ENCODE measurements at places on chromosomes 3 and 15.

GRCh38 chr3:39267631-39268548, 11.9 kb downstream of the CX3CR1 start:
- no peak for DNase-seq

DNA sequence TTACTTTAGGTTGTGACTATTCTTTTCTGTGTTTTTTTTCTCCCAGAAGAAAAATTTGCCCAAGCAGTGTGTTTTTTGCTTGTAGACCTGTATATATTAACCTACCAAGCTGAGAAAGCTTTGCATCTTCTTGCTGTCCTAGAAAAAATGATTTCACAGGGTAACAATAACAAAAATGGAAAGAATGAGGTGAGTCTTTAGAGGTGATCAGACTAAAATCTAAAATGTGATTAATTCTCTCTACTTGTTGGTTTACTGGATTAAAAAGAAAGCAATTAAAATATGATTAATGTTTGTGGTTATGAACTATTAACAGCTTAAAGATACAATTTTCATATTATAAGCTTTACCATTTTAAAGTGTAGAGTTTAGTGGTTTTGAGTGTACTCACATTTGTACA, 28.2 kb downstream of the CNOT10 start:
- no peak for DNase-seq

GRCh38 chr3:67118635-67119034, 120.5 kb downstream of the KBTBD8 start:
- no peak for DNase-seq

- no peak for DNase-seq
Observed at GRCh38 chr3:175885231-175885766, 1026.2 kb downstream of the NAALADL2 start.

DNA sequence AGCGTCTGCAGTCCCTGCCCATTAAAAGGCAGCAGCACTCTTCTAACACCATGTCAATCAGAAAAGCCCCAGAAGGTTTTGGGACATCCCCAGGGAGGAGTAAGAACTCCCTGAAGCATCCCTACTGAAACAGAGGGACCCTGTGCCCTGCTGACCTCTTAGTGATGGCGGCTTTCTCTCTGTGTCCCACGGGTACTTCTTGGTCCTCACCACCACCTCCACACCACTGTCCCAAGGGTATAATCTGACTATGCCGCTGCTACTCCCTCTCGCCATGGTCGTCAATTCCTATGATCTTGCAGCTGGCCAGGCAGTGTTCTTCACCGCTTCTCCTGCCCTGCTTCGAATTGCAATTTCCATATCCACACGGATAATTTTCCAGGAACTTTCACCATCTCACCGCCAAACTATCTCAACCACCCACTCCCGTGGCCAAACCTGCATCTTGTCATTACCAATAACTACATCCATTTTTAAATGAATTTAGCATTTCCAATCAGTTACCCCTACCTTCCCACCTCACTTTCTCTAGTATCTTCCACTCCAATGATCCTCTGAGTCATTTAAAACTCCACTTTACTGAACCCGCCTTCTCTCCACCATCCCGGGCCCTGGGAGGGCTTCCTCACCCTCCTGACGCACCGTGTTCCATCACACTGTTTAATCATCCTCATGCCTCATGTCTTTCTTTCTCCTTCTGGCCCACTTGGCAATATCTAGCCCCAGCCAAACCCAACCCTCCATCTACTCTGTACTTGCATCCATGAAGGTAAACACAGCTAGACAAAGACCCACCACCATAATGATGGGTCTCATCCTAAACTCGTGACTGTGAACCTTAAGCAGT, 23.7 kb downstream of the PRR23E start:
- DNase-seq: no peak

DNA sequence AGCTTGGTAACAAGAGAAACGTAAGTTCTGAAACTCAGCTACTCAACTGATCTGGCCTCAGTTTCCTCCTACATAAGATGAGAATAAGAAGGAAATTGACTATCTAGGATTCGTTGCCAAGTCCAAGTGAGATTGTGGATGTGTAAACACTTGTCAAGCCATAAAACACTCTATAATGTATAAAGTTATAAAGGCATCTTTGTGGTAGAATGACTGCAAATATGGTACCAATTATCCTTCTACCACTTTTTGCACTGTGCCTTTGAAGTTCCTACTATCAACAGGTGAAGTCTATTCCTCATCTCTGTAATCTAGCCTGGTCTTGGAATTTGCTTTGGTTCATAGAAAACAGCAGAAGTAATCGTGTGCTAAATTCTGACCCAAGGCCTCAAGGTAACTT, 138.2 kb downstream of the GADL1 start:
- DNase-seq: no peak

DNA sequence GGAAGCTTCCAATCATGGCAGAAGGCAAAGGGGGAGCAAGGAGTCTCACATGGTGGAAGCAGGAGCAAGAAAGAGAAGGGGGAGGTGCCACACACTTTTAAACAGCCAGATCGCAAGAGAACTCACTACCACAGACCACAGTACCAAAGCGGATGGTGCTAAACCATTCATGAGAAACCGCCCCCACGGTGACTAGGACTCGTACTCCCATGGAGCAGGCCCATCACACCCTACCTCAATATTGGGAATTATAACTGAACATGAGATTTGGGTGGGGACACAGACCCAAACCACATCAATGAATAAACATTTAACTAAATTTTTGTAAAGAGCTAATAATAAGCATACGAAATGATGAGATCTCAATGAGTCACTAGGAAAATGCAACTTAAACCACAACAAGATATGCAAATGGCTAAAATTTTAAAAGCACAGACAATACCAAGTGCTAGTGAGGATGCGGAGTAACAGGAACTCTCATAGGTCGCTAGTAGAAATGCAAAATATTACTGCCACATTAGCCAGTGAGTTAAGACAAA, 10.0 kb downstream of the MRPS25 start:
- DNase-seq: no peak

GRCh38 chr3:156303001-156303707, 182.8 kb downstream of the KCNAB1 start:
- no peak for DNase-seq

GRCh38 chr15:93974804-93975481, 256.4 kb upstream of the MCTP2 start:
- no peak for DNase-seq

GRCh38 chr3:101859882-101860448, 10.7 kb downstream of the NFKBIZ start:
- no peak for DNase-seq

GRCh38 chr3:162601101-162601670, 1104.6 kb downstream of the OTOL1 start:
- DNase-seq: no peak

DNA sequence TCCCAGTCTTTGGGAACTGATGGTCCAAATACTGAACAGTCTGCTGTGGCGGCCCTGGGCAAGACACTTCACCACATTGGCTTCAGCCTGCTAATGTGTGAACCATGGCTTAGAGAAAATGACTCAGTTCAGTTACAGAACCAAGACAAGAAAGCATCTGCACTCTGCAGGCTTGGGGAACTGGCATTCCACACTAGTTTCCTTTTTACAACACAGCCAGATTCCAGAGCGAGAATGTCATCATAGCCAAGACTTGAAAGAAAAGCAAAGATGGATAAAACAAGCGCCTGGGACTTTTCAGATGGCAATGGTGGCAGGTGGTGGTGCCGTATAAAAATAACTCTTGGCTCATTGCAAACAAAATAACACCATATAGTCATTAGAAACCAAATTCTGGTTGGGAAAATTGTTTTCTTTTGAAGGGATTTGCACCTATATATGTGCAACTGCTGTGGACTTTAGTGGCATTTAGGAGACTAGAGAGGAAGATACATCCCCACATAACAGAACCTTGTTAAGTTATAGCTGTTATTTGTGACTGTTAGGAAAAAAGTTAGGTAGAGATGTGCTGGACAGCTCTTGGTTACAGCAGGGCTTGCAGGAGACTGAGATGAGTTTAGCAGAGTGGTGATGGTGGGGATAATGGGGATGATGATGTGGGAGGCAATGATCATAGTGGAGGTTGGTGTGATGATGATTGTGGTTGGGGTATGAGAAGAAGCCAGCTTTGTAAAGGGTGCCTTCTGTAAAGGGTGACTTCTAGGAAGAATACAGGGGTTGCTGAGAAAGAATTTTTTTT, 273.6 kb downstream of the THRB start:
- no peak for DNase-seq

DNA sequence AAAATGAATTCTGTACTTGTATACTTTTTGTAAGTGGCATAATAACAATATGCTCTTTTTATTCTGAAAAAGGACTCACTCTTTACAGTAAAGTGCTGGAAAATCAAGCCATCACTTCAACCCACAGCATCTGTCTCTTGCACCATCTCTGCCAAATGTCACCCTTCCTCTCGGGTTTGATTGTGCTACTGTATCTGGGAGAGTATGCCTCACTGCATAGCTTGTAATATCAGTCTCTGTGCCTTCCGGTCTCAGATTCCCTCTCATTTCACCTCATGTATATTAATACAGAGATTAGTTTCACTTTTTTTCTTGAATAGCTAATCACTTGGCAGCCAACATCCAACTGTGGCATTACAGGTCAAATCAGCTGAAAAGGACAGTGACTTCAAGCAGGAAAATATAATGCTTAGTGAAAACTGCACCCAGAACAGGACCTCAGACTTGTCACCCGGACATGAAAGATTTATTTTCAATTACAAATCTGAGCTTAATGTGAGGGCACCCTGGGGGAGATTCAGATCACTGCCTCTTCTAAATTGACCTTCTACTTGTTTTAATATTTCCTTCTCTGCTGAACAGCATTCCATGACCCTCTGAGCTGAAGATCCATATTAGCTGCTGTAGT, 605.8 kb upstream of the NAALADL2 start:
- no peak for DNase-seq

DNA sequence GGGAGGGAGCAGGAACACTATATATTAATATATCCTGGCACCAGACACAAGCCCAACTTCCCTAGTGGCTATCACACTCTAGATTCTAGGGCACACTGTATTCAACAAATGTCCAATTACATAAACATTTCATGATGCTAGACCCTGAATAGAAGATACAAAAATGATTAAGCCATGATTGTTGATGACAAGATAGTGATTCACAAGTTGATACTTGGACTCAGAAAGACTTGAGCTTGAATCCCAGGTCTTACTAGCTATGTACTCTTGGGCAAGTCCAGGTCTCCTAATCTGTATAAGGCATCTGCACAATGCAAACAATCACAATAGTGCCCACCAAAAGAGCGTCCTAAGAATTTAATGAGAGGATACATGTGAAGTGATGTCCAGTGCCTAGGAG, 10.0 kb upstream of the SNTN start:
- no peak for DNase-seq

GRCh38 chr3:125150525-125151441, 61.8 kb downstream of the SLC12A8 start:
- no peak for DNase-seq

- DNase-seq: no peak
Observed at GRCh38 chr15:90910441-90911301, 7.6 kb downstream of the MAN2A2 start.

DNA sequence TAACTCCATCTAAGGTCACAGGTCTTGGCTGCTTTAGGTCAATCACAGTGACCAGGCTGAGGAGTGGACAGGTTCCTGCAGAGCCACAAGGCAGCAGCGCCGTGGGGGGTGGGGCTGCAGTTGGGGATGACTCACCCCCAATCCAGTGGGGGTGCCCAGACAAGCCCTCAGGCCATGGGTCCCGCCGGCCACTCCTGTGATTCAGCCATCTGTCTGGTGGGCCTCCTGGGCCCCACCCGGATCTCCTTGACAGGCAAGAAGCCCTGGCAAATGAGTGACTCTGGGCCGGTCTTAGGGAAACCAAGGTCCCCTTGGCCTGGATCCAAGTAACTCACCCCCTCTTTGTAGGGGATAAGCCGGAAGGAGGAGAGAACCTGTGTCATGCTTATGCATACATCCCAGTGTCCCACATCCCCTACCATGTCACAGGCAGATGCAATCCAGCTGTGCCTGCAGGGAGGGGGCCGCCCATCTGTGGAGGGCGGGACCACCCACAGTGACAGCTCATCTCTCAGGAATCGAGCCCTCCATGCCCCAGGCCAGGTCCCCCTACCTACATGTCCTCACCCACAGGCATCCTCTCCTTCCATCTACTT, 495 bp upstream of the COL7A1 start:
- no peak for DNase-seq

- no peak for DNase-seq
Observed at GRCh38 chr3:13233487-13234485, 160.6 kb upstream of the IQSEC1 start.

GRCh38 chr3:120595788-120596115, 384 bp upstream of the NDUFB4 start:
- no peak for DNase-seq

DNA sequence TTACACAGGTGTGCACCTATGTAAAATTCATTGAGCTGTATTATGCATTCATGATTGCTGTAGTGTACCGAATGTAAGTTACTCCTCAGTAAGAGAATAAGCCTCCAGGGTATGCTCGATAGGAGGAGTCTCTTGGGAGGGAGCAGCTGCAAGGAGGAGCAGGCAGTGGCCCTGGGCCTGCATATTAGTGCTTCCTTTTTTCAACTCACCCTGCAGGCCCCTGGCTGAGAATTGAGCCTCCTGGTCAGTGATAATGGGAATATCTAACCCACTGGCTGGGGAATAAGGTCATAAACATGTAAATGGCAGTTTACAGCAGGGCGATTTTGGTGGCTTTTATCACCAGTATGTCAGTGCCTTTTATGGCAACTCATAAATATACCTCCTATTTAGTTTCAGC, 21.7 kb upstream of the SFMBT1 start:
- DNase-seq: no peak

DNA sequence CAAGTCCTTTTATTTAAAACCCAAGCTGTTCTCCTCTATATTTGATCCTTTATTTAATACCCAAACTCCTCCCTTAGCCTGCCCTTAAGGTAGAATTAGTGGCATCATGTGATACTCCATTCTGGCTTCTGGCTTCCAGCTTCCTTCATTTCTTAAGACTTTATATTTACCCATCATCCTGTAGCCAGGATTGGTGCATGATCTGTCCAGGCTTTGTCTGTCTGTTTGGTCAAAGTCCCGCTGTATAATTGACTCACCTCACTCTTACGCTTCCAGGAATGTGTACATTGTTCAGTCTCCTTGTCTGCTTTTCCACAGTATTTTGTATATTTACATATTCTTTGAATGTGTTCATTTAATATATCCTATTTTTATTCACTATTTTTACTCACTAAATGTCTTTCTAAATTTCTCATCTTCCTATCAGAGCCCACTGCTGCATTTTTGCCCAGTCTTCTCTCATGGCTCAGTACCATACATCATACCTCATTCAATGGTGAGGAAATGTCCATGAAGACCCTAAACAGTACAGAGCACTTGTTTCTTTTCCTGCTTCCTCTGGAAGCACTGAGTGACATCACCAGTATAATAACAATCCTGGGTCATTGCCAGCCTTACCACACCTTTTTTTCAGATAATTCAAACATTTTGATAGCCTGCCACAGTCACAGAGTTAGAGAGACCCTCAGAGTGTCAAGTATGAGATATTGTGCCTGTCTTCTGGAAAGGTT, 31.5 kb downstream of the TMEM108 start:
- no peak for DNase-seq

GRCh38 chr3:127690106-127690505, 17.4 kb downstream of the ABTB1 start:
- DNase-seq: no peak

- no peak for DNase-seq
Observed at GRCh38 chr3:55446850-55447249, 40.3 kb downstream of the WNT5A start.

Data from SIG-M5 (cell line).